ENCODE measurements at places on chromosomes 3 and 15.
A peak's percentile ranks its signal among the peaks of the same experiment; 100 is the strongest.

DNA sequence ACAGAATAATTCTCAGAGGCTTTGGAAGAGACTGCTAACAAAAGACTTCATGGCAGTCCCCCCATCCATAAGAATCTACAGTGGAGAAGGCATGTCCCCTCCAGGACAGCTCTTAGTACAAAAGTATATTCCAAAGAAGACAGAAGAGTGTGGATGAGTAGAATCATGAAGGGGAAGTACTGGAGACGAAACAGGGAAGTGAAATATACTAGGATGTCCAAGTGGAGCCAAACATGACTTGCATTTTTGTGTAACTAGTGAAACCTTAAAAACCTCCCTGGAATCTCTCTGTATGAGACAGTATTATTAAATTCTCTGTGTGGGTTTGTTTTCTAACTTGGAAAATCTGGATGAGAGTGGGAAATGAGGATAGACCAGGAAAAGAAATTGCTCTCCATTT, 312.4 kb downstream of the RSL24D1 start:
- DNase-seq, result no peak

DNA sequence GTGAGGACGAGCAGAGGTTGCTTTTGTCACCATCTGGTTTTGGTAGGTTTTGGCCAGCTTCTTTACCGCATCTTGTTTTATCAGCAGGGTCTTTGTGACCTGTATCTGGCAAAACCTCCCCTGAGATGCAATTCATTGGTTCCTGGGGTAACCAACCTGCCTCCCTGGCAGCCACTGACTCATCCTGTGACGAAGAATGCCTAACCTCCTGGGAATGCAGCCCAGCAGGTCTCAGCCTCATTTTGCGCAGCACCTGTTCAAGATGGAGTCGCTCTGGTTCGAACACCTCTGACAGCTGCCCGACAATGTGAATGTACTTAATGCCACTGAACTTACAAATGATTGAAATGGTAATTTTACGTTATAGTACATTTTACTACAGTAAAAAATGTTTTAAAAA, 6.8 kb upstream of the ADAMTS17 start:
- no peak for DNase-seq

GRCh38 chr15:38554354-38554753, 10.3 kb downstream of the RASGRP1 start:
- DNase-seq, result peak; percentile 17

- no peak for DNase-seq
Observed at GRCh38 chr3:143348486-143349327, 229.1 kb downstream of the CHST2 start.

- no peak for DNase-seq
Observed at GRCh38 chr3:128006061-128007032, 45.9 kb upstream of the SEC61A1 start.

- DNase-seq, result no peak
Observed at GRCh38 chr3:99883138-99883461, 65.4 kb downstream of the CMSS1 start.

DNA sequence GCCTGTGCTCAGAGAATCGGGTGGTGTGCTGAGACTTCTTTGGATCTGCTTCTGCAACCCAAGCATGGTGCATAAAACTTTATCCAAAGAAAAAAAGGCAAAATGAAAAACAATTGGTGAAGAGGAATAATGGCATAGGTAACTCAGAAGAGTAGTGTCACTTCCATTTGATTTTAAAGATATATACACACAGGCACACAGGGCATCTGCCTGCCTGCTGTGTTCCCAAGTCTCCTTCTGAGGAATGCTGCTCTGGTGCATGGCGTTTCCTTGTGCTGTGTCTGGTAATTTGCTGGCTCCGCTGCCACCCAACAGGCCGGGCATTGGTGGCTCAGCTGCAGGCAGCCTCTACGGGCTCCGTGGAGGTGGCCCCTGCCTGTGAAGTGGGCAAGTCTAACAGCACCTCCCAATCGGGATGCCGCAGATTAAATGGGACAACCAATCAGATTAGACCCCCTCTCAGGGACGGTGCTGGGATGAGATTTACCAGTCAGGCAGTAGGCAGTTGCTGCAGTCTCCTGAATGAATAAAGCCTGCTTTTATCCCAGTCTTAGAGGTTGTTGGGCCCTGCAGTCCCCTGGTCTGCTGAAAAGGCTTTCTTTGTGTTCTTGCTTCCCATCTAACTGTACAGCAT, 253.7 kb upstream of the RASGRP1 start:
- DNase-seq, result no peak

DNA sequence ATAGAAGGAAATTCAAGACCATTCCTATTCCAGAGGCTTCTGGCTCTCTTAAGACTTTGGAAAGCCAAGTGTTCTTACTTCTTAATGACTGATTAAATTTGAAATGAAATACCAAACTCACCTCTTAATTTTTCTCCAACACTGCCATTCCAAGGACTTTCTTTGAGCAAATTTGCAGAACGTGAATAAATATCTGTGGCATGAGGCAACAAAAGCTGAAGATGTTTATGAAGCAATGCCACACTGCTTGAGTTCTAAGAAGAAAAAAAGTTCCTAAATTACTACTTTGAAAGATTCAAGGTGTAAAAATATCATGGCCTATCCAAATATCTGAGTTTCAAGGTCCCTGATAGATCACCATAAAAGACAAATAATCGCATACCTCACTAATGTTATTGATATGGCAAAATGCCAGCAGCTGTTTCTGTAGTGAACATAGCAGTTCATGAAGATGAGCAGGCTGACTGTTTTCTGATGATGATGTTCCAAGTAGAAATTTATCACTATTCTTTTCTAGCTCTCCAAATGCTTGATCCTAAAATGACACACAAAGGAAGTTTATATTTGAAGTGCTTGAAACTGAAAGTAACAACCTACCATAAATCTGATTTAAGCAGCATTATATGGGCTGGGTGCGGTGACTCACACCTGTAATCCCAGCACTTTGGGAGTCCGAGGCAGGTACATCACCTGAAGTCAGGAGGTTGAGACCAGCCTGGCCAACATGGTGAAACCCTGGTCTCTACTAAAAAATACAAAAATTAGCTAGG, 104.4 kb downstream of the HERC1 start:
- no peak for DNase-seq

DNA sequence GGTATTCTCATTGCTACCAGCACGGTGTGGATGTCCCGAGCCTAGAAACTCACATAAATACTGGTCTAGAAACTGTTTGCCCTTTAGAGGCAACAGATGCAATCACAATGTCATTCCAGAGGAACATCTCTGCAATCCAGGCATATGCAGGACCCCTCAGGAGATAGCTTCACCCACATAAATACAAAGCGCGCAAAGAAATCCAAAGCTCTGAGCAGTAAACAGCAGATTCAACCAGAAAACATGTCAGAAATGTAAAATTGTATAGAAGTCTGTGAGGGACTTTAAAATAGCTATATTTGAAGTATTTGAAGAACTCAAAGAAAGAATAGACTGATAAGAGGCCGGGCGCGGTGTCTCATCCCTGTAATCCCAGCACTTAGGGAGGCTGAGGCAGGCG, 291.7 kb downstream of the FAM43A start:
- DNase-seq, result no peak

GRCh38 chr3:141487521-141488252, 860 bp downstream of the RASA2 start:
- peak; percentile 82 for DNase-seq

- DNase-seq, result no peak
Observed at GRCh38 chr3:119015942-119016341, 18.7 kb downstream of the IGSF11 start.

DNA sequence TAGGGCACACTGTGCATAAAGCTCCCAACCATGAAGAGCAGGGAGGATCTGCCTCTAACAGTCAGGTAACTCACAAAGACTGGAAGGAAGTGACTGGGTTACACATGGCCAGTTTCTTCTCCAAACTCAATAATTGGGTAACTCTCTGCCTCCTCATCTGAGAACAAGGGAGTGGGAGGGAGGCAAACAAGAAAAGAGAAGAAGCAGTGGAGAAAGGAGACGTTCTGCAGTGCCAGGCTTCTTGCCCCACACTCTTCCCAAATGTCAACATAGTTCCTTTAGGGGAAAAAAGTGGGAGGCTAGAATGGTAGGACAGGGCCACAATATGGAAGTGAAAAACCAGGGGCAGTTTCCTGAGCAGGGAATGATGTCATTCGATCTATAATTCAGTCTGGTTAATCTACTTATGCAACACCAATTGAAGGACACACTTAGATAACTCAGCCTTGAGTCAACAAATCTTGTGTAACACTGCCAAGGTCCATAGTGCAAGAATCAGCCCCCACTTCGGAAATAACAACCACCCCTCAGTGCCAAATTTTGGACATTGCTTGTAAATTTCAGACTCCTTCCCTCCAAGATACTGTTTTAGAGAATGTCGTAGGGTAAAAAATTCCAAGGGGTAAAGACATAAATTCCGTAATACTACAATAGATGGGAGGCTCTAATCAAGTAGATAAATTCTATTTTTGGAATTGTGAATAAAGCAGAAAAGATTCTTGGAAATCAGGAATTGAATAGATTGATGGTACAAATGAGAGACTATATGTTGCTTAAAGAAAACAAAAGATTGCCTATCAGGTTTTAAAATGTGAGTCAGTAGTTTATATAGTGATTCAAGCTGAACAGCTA, 143.0 kb downstream of the LPP start:
- DNase-seq, result no peak

GRCh38 chr3:44330444-44330843, 8.1 kb upstream of the TCAIM start:
- no peak for DNase-seq

GRCh38 chr15:47897525-47897924, 180.2 kb downstream of the SEMA6D start:
- DNase-seq, result no peak

- no peak for DNase-seq
Observed at GRCh38 chr3:149476225-149476624, 1.7 kb downstream of the TM4SF4 start.

DNA sequence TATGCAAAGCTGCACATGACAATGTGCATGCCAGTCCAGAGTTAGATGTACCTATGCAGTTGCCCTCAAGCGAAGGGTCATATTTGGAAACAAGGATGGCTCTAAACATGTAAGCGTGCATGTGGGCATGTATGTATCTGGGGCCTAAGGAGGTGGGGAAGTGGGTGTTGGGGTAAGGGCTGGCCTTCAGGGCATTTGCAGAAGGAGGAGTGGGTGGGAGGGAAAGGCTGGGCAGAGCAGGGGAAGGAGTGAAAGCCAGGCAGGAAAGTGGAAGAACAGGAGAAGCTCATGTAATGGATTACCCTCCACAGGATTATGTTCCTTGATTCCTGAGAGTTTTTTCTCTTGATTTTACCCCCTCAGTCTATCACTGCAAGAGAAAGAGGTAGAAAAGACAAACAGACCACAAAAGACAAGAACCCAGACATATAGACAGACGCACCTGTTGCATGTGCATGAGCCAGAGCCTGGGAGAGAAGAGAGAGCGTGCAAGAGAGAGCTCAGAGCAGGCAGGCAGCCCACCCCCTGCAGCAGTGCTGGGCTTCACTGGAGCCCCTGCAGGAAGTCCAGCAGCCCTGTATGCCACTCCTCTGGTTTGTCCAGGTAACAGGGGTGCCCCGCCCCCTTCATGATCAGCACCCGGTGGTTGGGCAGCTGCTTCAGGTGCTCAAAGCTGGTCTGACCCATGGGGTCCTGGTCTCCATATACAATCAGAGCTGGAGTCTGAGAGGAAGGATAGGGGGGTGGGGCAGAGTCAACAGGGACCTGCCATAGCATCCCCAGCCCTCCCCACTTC, 1.8 kb upstream of the PCBP4 start:
- DNase-seq, result no peak

- DNase-seq, result no peak
Observed at GRCh38 chr15:42037656-42038055, 16.8 kb upstream of the PLA2G4E start.

DNA sequence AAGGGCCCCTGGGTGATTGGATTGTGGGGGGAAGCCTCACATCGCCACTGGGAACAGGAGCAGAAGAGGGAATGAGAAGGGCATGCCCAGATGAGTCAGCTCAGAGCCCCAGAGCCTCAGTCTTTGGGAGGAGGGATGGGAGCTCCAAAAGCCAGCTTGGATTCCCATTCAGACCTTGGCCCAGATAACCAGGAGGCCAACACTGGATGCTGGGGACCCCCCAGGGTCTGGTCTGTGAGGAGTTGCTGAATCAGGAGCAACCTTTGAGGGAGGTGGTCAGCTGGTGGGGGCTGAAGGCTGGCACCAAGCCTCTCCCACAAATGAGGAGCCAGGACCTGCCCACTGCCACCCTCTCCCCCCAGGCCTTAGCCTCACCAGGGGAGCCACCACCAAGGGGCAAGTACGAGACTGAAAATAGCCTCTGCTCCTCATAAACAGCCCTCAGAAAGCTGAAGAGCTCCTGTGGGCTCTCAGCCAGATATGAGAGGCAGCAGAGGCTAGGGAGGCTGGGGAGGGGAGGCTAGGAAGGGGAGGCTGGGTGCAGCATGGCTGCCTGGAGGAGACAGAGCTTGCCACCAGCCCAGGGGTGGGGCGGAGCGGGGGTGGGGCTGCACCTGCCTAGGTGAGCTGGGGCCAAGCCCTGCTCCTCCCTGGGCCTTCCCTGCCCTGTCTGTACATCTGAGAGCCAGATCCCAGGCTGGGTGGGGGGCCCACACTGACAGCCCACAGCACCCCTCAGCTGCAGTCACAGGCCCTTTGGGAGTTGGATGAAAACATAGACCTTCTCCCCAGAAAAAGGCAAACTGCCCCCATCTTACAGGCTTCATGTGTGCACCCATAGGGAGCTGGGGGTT, 99.8 kb downstream of the SEC22A start:
- DNase-seq, result no peak

DNA sequence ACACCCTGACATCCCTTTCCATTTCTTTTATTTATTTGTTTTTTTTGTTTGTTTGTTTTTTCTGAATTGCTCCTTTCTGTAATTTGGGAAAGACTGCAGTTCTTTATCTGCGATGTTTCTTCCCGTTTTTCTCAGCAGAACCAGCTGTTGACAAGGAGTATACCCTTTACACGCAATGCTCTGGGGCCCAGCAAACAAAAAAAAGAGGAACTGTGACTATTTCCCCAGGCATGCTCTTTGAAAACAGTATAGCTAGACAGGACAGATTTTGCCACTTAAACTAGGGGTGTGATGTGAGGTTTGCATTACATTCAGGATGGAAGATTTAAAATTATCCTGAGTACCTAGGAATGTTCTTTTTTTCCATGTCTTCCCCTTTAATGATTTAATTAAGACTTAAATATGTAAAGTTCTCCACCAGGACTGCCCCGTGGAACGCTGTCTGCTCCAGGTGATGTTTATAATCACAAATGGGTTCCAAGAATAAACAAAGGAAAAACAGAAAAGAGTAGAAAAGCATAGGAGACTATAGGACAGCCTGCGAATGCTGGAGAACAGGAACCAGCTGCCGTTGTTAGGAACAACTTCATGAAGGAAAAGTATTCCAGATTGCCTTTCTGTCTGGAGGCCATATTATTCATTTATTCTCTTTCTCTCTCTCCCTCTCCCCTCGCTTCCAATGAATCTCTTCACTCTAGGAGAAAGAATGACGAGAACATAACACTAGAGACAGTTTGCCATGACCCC, 43.3 kb downstream of the TGFBR2 start:
- DNase-seq, result no peak

All from effector memory CD4-positive, alpha-beta T cell (primary cell).